ENCODE measurements at places on chromosomes 13 and 19. TPM values are rescaled to one million over a fixed set of nuclear protein-coding genes. Genes with fewer than 3 reads are reported as not detected.

GRCh38 chr13:97274829-97275649 lies 52.9 kb downstream of the MBNL2 start:
- no peak for DNase-seq

DNA sequence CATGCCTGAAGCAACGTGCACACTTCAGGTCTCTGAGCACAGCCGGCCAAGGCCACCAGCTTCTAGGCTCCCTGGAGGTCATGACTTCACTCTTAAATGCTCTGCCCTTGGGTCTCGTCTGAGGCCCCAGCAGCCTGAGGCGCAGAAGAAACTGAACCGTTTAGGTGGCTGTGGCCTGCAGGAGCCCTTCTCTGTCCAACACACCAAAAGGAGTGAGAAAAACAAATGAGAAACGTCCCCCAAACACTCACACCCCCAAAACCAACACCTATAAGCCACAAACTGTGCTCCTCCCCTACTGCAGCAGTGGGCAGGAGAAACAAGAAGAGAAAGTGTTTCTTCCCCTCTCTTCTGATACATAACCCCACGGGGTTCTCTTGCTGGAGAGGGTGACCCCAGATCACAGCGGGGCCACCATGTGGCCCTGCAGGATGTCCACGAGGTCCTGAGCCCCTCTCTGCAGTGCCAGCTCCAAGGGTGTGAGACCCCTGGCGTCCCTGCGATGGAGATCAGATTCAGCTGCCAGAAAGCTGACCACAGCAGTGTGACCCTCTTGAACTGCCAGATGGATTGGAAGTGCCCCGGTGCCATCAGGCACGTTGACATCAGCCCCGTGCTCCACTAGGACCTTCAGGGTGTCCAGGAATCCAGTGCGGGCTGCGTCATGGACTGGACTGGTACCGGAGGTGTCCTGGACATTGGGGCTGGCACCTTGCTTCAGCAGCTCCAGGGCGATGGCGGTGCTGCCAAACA lies 1.0 kb upstream of the KRI1 start:
- DNase-seq = peak; percentile 70

DNA sequence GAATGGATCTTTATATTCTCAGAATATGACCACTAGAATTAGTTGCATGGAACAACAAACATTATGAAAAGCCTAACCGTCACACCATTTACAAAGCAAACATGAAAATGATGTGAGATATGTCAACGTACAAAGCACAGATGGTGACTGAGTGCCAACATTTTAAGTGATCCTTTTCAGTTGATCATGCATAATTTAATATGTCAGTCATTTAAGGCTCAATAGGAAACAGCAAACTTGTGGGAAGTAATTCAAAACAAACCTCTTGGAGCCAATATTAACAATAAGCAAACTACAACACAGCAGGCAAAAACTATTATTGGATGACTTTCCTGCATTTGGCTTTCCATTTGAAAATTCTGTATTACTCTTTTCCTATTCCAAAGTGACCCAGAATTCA lies 277.6 kb downstream of the SLITRK6 start:
- no peak for DNase-seq

GRCh38 chr13:38763446-38764381 lies 76.8 kb downstream of the FREM2 start:
- peak; percentile 60 for DNase-seq

GRCh38 chr13:66405908-66406802 lies 824.0 kb downstream of the PCDH9 start:
- no peak for DNase-seq

DNA sequence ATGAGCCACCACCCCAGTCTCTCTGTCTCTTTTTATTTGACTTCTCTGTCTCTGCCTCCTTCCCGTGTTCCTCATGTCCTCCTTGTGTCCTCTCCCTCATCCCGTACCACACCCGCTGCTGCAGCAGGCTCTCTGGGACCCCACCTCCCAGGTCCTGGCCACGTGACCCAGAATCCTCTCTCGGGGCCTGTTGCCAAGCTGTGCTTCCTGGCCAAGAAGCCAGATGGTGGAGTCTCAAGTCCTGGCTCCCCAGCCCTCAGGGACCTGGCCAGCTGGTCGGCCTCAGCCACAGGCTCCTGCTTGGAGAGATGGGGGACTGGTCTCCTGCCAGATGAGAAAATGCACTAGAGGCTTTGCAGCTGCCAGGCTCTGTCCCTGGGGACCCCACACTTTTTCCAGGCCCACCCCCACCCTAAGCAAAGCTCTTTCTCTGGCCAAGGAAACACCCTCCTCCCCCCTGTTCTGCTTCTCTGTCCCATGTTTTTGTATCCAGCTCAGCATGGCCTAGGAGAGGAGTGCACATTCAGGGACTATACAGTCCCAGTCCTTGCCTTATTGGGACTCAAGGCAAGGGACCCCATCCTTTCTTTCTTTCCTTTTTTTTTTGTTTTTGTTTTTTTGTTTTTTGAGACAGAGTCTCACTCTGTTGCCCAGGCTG lies 34.3 kb upstream of the SHKBP1 start:
- peak; percentile 35 for DNase-seq

GRCh38 chr19:16433986-16434385 lies 37.8 kb downstream of the EPS15L1 start:
- DNase-seq = no peak

GRCh38 chr19:58166268-58166667 lies 15.7 kb upstream of the ZNF329 start:
- DNase-seq = no peak

- no peak for DNase-seq
These were observed 134.8 kb upstream of the SPRY2 start for GRCh38 chr13:80475718-80476117.

DNA sequence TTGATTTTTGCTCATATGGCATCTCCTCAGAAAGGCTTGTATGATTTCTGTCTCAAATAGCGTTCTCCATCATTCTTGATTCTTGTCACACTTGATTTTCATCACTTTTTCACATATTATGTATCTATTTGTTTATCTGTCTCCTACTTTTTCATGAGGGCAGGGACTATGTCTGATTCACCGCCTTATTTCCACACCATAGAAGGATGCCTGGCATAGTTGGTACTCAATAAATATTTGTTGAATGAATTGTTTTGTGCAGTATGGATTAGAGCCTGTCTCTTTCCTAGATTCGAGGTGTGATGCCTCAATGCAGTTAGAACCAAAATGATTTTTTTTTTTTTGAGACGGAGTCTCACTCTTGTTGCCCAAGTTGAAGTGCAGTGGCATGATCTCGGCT lies 12.1 kb downstream of the SAE1 start:
- DNase-seq = no peak

- DNase-seq = no peak
These were observed 117.2 kb downstream of the IRS2 start for GRCh38 chr13:109669234-109669612.

DNA sequence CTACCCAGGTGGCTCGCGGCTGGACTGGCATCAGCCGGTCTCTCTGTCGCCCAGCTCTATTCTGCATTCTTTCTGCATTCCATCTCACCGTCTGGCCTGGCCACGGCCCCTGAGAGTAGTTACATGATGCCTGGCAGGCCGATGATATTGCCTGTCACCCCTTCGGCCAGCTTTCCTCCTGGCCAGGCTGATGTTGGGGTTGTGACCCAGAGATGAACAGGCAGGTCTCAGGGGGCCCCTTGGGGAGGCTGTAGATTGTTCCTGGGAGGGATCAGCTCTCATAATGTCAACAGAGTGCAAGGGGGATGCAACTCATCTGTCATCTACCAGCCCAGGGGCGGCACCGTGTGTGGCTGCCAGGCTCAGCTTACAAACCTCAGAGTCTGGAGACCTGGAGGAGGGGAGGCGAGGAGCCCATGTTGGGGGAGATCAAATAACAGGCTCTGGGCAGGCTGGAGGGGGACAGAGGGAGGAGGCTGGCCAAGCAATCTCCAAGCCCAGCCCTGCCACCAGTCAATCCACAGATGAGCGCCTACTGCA lies 13.6 kb upstream of the FBXO17 start:
- no peak for DNase-seq

- no peak for DNase-seq
These were observed 1781.9 kb upstream of the MIR17HG start for GRCh38 chr13:89565476-89566100.

GRCh38 chr13:65605396-65605795 lies 1624.7 kb downstream of the PCDH9 start:
- DNase-seq = no peak

DNA sequence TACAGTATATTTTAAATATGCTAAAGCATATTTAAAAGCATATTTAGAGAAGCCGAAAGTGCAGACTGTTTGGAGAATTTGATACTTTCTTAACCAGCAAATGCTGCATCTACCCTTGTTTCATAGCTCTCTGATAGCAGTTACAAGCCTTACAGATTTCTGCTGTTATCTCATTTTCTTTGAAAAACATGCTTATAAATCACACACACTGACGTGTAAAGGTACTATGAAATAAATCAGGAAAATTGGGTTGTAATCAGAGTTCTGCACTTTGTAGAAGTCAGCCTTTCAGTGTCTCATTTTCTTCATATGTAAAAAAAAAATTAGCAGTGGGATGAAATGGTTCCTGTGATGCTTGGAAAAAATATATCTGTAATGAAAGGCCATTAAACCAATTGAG lies 1432.4 kb upstream of the ATXN8OS start:
- DNase-seq = no peak

DNA sequence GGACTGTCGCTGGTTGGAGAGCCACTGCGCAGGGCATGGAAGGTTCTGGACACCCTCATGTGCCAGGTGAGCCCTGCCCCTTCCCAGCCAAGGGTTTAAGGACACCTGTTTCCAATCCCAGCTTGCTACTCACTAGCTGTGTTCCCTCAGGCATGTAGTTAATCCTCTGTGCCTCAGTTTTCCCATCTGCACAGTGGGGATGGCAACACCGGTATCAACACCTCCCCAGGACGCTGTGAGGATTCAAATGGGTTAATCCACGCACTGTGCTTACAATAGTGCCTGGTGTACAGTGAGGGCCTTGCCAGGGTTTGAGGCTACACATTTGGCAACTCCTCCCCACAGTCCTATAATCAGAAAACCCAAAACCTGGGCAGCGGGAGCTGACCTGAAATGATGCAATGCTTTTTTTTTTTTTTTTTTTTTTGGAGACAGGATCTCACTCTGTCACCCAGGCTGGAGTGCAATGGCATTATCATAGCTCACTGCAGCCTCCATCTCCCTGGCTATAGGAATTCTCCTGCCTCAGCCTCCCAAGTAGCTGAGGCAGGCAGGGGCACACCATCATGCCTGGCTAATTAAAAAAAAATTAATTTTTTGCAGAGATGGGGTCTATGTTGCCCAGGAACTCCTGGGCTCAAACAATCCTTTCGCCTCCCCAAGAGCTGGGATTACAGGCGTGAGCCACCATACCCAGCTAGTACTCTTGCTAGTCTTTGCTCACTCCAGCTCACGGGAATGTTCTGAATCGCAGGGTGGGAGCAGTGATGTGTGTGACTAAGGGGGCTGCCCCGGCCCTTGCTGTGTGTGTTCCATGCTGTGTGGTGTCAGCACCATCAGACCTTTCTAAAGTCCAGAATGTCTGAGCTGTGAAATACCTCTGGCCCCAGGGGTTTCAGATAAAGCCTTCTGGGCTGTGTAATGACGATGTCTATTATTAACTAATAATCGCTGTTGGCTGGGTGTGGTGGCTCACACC lies 2.3 kb downstream of the ACP4 start:
- peak; percentile 56 for DNase-seq

GRCh38 chr13:31204592-31204991 lies 4.8 kb downstream of the B3GLCT start:
- no peak for DNase-seq

DNA sequence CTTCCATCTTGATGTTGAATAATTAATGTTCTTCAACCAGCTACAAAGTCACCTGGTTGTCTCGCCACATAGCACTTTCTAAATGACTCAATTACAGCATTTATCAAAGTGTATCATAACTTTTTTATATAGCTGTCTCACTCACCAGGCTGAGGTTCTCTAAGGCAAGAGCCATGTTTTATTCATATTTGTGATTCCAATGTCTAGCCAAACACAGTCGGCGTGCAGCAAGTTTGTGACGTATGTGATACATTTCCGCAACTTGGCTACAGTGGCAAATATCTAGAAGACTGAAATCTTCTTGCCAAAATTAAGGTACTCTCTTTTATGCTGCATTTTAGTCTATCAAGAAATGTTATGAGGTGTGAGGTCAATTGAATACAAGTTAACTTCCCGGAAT lies 94.2 kb upstream of the WASF3 start:
- DNase-seq = no peak

DNA sequence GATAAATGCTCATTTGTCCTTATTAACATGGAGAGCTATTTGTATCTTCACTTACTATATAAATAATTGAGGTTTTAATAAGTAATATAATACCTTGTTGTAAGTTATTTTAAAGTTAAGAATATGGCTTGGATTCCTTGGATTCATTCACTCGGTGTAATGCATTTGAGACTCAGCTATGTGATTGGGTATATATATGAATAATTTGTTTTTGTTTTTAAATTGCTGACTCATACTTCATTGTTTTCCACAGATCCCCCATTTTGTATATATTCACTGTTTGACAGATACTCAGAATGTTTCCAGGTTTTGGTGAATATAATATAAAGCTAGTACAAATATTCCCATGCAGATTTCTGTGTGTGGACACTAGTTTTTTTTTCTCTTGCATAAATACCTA lies 6.8 kb upstream of the CEACAM18 start:
- DNase-seq = no peak

DNA sequence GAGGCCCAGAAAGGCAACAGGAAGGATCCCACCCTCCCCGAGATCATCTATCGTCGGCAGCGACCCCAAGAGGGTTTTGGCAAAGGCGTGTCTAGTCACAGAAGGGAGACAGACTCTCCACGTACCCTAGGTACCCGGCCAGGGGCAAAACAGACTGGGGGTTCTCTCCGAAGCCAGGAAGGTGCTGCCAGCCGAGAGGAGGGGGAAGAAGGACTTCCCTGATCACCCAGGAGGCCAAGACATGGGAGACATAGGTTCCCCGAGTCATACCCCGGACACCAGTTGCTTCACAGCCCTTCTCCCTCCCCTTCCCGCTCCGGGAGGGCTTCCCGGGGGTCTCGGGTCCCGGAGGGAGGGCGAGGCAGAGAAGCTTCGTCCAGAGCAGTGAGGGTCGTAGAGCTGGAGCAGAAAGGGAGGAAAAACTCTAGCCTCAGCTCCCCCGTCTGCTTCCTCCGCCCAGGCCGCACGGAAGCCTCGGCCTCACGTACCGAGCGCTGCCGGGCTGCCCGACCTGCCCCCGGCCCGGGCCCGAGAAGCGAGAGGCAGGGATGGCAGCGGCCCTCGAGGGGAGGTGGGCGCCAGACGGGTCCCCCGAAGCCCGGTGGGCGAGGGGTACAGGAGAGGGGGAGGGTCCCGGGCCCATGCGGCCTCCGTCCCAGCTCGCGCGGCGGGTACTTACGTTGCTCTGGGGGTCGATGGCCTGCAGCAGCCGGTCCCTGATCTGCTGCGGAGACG lies 644 bp downstream of the MED26 start:
- DNase-seq = peak; percentile 66

RXFP2 gene
- not detected for total RNA-seq

SLC10A2 gene
- total RNA-seq = not detected

ZNF600 gene
- total RNA-seq = 35.3 TPM

TPP2 gene
- total RNA-seq = 64.6 TPM

ANGPTL8 gene
- not detected for total RNA-seq

ADGRE3 gene
- total RNA-seq = not detected

ZNF665 gene
- total RNA-seq = 52.1 TPM

NCAN gene
- total RNA-seq = not detected

NLRP12 gene
- total RNA-seq = not detected

CCDC8 gene
- not detected for total RNA-seq

ANO8 gene
- 2.3 TPM for total RNA-seq

AXL gene
- total RNA-seq = not detected

CEACAM8 gene
- not detected for total RNA-seq

All from Karpas-422 (cell line).